Astrocyte (in vitro differentiated cells and primary cell): ENCODE measurements at places on chromosomes 3 and 15. TPM values are rescaled to one million over a fixed set of nuclear protein-coding genes. Genes with fewer than 3 reads are reported as not detected.

DNA sequence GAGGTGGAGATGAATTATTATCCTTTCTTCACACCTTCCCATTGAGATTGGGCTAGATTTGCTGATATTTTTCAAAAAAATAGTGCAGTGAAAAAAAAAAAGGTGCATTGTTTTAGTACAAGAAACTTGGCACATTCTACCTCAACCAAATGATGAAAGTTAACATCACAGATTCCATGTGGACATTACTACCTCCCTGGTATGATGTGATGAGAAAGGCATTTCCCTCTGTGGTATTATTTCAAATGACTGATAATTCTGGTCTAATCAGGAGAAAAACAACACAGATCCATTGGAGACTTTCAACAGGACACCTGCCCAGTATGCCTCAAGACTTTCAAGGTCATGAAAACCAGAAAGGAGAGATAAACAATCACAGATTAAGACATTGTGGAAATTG, 313.4 kb downstream of the BCHE start:
- DNase-seq: peak; percentile 68
- H3K4me1 ChIP-seq: peaks cover 6% of the 10 kb centered on the region
- H3K4me3 ChIP-seq: no peak overlapping the region
- no peaks in the 10 kb centered on the region for H3K27me3 ChIP-seq
- H3K36me3 ChIP-seq: no peaks in the 10 kb centered on the region
- H3K27ac ChIP-seq: no peak overlapping the region

GRCh38 chr3:189132839-189133238, 38.9 kb upstream of the TPRG1 start:
- no peak overlapping the region for H3K4me3 ChIP-seq
- no peak for DNase-seq
- peaks cover 11% of the 10 kb centered on the region for H3K4me1 ChIP-seq
- no peaks in the 10 kb centered on the region for H3K27me3 ChIP-seq

DNA sequence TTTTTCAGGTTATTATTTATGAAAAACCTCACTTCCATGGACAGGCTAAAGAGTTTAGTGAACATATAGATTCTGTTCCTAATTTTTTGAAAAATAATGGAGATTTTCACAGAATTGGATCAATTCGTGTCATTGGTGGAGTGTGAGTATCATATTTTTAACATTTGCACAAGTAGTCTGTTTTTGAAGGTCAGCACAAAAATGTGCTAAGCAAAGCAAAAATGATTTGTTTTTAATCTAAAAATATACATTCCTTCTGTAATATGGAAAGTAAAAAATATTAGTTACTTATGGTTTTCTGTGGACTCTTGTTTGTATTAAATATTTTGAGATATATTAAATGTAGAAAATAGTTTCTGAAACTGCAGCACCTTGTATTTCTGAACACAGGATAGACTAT, 71.0 kb downstream of the CRYBG3 start:
- no peak for DNase-seq
- no peaks in the 10 kb centered on the region for H3K27me3 ChIP-seq
- H3K36me3 ChIP-seq: peaks cover 15% of the 10 kb centered on the region
- no peak overlapping the region for H3K4me3 ChIP-seq
- H3K27ac ChIP-seq: no peak overlapping the region
- no peaks in the 10 kb centered on the region for H3K4me1 ChIP-seq

DNA sequence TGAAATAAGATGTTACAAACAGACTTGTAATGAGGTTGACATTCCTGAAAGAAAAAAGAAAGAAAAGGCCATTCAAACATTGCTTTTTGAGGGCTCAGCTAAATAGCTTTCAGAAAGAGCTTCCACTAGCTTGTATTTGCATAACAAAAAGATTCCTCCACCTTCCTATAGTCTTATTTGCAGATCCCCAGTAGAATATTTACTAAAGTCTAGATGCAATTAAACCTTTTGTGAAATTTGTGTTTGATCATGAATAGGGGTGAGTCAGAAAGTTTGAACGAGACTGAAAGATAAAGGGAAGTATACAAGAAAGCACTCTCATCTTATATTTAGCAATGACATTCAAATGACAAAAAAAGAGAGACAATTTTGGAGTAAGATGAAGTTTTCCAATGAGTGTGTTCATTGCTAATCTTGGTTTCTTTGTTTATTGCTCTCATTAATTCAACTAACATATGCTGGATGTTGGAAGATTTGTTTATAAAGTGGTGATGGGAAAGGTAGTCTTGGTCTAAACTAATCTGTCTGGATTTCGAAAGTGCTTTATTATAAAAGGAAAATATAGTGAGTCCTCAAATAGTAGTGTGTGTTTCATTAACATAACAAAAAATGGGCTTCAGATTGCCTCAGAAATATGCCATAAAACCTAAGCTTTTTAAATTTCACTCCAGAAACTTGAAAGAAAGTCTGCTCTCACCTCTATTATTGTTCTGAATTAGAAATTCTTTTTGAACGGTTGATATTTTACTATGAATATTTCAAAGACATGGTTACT, 9.1 kb upstream of the CADPS start:
- no peak overlapping the region for H3K27ac ChIP-seq
- H3K4me1 ChIP-seq: no peaks in the 10 kb centered on the region
- no peak overlapping the region for H3K4me3 ChIP-seq

DNA sequence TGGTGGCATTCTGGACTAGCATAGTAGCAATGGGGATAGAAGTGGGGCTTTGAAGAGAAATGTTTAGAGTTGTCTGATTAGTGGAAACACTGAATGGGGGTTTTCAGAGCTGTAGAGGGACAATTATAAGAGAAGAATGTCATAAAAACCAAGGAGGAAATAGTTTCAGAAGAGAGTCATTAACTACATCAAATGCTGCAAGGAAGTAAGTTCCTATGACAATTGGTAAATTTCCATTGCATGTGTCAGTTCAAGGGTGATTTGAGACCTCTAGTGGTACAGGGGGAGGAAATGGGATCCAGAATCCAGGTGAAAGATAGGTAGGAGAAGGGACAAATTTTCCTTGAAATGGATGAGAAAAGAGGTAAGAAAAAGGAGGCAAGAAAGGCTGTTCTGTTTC, 68.3 kb upstream of the TBC1D5 start:
- H3K4me3 ChIP-seq: no peak overlapping the region
- H3K4me1 ChIP-seq: peaks cover 10% of the 10 kb centered on the region
- DNase-seq: peak; percentile 55
- no peak overlapping the region for H3K27ac ChIP-seq
- no peaks in the 10 kb centered on the region for H3K36me3 ChIP-seq

DNA sequence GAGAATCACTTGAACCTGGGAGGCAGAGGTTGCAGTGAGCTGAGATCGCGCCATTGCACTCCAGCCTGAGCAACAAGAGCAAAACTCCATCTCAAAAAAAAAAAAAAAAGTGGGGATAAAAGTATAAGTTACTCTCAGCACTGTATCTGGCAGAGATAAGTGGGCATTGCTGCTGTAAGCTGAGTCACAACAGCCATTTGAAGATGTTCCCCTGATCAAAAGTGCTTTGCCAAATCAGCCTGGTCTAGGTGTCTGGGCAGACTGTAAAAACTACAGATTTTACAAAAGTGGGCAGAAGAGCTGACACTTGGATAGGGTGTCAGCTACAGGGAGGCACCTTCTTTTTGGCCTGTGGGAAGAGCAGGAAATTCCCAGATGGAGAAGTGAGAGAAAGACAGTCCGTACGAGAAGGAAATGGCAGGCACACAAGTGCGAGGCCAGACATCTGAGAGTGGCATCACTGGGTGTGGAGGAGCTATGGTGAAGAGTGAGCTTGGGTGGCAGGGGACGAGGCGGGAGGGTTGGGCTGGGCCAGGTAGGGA, 78.5 kb downstream of the TRAK1 start:
- no peak overlapping the region for H3K27ac ChIP-seq
- no peaks in the 10 kb centered on the region for H3K36me3 ChIP-seq
- no peaks in the 10 kb centered on the region for H3K27me3 ChIP-seq
- no peak overlapping the region for H3K4me3 ChIP-seq
- DNase-seq: no peak

CNTN3 gene
- 0.50 and 0.91 TPM in 2 replicates for total RNA-seq
